ENCODE measurements at places on chromosomes 11 and 22.
A peak's percentile ranks its signal among the peaks of the same experiment; 100 is the strongest.

DNA sequence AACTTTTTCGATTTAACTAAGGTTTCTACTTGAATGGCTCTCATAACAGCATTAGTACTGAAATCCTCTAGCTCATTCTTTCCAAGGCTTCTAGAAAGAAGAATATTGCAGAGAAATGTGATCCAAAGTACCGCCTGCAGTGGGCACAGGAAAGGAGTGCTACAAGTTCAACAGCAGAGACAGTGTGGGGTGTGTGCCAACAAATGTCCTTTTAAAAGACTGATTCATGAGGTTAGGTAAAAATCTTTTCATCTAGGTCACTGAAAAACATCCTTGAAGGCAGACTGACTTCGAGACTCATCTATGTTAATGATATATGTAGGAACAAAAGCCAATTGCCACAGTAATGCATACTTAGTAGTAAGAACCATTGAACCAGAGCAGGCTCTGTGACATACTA lies 349.1 kb upstream of the PITPNB start:
- no peak for DNase-seq

GRCh38 chr11:65954771-65955170 lies 6.8 kb upstream of the SART1 start:
- DNase-seq = no peak

DNA sequence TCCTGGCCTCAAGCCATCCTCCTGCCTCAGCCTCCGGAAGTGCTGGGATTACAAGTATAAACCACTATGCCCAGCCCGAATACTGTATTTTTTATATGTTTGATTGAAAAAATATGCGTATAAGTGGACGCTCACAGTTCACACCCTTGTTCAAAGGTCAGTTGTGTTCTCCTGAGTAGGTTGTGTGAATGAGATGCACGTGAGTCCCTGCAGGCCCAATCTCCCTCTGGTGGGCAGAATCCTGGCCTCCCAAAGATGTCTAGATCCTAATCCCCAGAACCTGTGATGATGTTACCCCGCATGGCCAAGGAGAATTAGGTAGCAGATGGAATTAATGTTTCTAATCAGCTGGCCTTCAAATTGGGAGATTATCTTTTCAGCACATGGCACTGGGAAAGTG lies 41.9 kb downstream of the CTTN start:
- no peak for DNase-seq

- no peak for DNase-seq
Measured at GRCh38 chr22:42365942-42366695, 66.1 kb downstream of the NFAM1 start.

DNA sequence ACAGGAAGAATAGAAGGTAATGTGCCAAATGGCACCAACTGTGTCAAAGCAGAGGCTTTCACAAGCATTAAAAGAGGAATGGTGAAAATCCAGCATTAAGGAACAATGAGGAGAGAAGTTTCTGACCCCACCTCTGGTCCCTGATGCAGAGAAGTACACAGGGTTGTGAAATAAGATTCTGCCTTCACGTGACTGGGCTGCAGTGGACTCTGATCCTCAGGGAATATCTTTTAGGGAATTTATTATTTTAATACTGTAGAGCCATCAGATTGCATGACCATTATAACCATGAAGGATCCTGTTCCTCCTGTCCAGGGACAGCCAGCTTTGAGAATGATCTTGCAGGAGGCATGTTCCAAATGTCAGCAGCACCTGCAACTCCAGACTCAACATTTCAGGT lies 74.4 kb upstream of the FAR1 start:
- DNase-seq = no peak

GRCh38 chr11:40252236-40252635 lies 1207.2 kb downstream of the LRRC4C start:
- no peak for DNase-seq

DNA sequence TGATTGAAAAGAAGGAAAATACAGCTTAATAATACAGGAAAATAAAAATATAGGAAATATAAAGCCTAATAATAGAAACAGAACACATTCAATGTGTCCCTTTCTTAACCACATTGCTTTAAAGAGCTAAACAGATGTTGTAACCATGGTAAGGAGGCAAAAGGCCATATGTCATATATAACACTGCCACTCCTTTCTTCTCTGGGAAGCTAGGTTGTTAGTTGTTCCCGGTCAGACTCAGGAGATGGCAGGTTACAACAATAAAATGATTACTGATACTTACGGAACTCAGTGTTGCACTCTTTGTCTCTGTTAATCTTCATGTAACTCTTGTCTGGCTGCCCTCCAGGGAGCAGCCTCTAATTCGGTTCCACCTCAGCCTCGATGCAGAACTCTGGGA lies 134.7 kb upstream of the PGR start:
- DNase-seq = no peak

DNA sequence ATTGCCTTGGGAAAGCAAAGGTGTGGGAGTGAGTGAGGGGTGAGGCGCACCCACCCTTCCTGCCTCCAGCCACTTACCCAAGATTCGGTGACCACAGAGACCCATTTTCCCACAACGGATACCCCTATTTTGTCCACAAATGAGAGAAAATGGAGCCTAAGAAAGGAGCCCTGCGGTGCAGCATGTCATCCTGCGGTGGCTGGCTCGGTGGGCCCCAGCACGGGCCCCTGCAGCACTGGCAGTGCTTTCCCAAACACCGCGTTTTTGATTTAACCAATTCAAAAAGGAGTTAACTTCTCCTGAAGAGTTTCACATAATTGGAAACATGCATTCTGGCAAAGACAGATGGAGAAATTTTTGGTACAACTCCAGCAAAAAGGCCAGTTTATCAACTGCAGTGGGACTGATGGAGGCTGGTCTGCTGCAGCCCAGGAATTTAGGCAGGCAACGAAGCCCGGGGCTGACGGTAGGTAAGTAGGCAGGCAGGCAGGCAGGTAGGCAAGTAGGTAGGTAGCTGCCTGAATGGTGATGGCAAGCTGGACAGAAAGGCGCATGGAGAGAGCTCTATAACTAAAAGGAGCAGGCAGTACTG lies 84.2 kb downstream of the FDX1 start:
- peak; percentile 41 for DNase-seq

GRCh38 chr11:69916806-69917387 lies 97.7 kb upstream of the FGF3 start:
- DNase-seq = no peak

DNA sequence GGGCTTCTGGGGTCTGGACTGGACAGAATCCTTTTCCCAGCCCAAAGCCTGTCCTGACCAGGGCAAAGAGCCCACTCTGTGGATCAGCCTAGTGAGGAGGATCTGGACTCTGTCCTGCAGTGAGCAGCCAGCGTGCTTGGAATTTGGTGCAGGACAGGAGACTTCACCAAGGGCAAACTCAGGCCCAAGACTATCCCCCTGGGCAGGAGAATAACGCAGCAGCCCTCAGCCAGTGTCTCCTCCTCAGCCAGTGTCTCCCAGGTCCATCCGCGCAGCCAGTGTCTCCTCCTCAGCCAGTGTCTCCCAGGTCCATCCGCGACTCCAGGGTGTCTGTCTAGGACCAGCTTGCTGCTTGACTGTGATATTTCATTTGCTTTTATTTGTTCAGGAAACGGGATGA lies 1334.0 kb downstream of the TBC1D22A start:
- DNase-seq = no peak

- no peak for DNase-seq
Measured at GRCh38 chr22:16609548-16610261, 17.1 kb upstream of the CCT8L2 start.

DNA sequence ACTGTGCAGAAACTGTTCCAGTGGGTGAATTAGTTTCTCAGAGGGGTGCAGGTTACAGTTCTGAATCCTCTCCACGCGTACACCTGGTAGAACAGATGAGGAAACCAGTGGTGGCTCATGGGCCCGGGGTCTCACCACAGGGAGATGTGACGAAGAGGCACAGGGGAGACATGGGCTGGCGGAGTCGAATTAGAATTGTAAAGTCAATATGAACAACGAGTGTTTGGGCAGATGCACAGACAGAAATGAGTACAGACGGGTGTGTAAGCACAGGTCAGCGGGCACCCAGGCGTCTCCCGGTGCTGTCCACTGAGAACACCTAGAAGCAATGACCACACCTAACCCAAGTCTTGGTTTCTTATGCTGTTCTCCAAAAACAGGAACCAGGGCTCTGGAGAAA lies 41.8 kb downstream of the GNB1L start:
- DNase-seq = no peak

DNA sequence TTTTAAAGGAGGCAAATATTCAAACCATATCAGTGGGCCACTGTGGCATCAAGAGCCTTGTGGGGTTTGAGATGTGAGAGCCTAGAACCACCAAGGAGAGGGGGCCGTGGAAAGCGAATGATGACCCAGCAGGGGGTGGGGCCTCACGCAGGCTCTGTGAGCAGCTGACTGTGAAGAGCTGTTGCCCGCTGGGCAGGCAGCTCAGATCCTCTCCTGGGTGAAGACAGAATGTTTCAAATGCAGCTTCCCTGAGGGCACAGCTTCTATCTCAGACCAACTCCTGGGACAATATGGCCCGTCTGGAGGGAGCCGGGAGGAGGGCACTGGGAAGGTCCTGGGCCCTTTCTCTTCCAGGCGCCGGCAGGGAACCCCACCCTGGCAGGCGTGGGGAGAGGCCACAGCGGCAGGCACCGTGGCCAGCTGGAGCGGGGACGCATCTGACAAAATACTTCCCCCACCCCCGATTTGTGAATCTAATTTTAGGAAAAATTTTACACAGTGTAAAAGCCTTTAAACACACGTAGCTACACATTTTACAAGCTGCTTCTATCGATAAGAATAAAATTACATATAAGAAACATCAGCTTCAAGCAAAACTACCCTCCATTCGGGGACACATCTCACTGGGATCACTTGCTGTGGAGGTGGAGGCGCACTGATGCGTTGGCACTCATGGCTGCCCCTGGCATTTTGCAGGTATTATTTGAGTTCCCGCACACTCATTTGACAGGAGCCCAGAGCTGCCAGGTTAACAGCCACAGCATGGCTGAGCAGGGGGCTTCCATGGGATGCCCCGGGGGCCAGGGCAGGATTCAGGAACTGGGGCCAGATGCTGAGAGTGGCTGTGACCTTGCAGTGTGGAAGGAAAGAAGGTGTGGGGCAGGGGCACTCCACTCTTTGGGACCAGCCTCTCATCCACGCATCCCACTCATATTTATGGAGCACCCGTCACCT lies 40.3 kb downstream of the PARVG start:
- no peak for DNase-seq

- peak; percentile 37 for DNase-seq
Measured at GRCh38 chr11:2194877-2195755, 23.5 kb upstream of the TH start.

DNA sequence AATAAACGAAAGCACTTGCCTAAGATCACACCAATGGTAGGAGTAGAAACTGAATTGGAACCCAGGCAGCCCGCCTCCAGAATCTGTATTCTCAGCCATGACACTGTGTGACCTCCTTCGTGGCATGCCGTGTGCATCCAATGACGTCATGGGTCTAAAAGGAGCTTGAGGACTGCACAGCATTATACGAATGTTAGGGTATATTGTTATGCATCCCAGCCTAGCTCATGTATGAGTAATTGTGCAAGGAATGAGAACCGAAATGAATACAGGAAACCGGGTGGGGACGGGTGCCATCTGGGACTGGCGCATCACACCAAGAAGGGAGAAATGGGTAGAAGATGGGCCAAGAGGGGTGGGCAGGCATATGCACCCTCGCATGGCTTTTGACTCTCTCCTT lies 12.3 kb upstream of the IGSF9B start:
- DNase-seq = no peak

- no peak for DNase-seq
Measured at GRCh38 chr22:26632422-26633155, 10.8 kb downstream of the CRYBA4 start.

DNA sequence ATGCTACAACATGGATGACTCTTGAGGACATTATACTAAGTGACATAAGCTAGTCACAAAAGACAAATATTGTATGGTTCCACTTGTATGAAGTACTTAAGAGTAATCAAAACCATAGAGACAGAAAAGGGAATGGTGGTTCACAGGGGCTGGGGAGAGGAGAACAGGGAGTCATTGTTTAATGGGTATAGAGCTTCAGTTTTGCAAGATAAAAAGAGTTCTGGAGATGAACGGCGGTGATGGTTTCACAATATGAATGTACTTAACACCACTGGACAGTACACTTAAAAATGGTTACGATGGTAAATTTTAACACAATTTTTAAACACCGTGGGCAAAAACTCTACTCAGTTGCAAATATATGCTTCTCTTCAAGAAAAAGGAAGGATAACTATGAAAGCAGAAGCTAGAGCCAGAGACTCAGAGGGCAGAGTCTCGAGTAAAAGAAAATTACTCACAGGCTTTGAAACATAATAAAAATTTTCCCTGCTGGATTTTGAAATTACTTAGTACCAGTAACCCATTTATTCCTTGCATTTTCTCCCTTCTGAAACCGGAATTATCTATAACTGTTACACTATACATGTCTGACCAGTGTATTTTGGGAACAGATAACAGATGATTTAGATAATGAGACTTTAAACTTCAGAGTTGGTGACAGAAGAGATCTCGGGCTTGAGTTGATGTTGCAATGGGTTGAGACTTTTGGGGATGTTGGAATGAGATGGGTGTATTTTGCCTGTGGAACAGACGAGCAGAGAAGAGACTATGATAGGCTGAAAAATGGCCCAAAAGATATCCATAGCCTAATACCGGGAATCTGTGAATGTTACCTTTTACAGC lies 15.0 kb downstream of the MRTFA start:
- DNase-seq = no peak

DNA sequence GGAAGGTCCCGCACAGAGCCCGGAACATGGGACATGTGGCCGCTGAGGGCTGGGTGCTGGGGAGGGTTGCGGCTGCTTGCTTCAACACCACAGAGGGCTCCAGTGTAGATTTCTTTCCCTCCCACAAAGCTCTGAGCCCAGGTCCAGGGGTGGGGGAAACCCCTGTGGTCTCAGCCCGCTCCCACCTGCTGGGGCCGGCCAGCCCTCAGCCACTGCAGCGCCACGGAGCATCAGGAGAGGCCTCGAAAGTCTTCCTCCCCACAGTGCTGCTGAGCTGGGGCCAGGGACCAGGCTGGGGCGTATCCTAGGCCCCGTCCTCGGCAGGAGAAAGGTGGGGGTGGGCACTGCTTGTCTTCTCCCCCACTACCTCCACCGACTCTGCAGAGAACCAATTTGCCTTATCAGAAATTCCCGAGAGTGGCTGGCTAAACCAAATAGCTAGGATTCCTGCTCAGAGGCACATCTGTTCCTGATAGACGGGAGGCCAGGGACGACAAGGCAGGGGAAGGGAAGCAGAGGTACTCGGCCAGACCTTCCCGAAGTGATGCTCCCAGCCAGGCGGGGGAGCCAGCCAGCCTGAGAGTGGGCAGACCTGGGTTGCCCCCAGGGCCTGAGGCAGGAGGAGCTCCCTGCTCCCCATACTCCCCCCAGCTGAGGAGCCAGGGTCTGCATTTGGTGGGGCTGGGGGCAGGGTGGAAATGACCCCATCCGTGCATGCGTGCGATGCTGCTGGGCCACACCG lies 18.7 kb downstream of the IGF2 start:
- peak; percentile 52 for DNase-seq
